M059J (cell line): ENCODE measurements at places on chromosomes 1 and 21. TPM values are rescaled to one million over a fixed set of nuclear protein-coding genes. Genes with fewer than 3 reads are reported as not detected.

DNA sequence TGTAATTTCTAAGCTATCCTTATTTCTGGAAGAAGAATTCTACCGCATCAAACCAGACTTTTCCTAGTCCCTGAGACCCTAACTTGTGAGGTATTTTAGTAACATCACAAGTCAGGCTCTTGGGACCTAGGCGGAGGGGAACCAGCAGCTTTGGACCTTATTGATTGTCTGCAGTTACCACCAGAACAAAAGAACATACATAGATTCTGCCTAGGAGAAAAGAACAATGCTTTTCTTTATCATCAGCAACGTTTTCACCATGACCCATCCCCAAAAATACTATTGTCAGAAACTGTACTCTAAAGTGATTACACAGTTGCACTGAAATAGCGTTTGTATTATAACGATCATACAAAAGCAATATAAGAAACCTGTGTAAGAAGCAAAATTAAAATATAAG lies 860.4 kb downstream of the USP25 start:
- no peak for DNase-seq

GRCh38 chr21:45382697-45382997 lies 22.3 kb upstream of the COL18A1 start:
- DNase-seq, result no peak

DNA sequence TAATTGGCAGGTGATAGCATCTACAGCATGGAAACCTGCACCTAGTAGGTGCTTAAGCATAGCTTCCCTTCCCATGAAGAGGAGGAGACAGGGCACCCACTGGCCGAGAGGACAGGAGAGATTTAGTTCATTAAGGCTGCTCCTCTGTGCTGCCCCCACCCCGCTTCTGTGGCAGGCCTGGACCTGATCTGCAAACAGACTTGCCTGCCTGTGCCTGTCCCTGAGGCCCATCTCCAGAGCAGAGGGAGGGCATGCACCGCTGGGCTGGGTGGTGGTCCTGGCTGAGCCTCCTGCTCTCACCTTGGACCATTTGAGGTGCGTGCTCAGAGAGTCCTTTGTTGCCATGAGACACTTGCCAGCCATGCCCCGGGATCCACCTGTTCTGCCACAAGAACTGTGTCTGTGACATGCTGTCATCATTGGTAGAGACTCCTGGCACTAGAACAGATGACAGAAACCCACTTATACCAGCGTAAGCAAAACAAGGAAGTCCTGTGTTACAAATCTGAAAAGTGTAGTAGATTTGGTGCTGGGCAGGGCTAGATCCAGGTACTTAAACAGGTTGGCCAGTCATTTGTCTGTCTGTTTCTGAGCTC lies 55.6 kb downstream of the PTPRF start:
- DNase-seq, result no peak

- DNase-seq, result no peak
Measured at GRCh38 chr1:47937586-47938254, 59.5 kb downstream of the TRABD2B start.

GRCh38 chr21:41970751-41971653 lies 17.2 kb upstream of the C2CD2 start:
- DNase-seq, result no peak

- no peak for DNase-seq
Measured at GRCh38 chr1:30300669-30301068, 422.7 kb downstream of the MATN1 start.

DNA sequence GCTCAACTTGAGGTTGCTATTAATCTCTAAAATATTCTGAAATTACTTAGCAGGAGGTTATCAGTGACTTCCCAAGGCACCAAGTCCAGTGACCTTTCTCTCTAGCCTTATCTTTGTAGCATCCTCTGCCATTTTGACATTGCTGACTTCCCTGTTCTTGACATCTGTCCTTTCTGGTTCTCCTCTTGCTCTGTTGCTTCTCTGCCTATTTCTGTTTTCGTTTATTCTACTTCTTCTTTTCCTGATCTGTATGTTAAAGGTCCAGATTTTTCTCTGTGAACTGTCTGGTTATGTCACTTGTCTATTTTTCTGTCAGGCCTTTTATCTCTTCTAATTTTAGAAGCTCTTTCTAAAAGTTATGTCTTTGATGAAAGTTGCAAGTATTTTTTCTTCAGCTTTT lies 178.8 kb downstream of the VPS13D start:
- no peak for DNase-seq

DNA sequence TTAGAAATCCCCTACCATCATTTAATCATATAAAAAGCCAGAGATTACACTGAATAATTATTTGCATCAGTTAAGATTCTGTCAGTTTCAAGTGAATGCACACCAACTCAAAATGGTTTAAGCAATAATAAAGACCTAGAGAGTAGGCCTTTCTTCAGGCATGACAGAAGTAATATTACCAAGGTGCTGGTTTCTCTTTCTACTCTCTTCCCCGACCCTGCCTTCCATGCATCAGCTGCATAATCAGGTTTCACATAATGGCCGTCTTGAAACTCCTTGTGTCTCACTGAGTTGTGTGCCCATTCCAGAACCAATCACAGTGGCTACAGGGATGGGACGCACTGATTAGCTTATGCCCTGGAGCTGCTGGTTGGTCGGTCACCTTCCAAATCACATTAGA lies 103.5 kb upstream of the SERTAD4 start:
- no peak for DNase-seq

GRCh38 chr1:160672789-160673695 lies 26.2 kb upstream of the SLAMF1 start:
- DNase-seq, result no peak

DNA sequence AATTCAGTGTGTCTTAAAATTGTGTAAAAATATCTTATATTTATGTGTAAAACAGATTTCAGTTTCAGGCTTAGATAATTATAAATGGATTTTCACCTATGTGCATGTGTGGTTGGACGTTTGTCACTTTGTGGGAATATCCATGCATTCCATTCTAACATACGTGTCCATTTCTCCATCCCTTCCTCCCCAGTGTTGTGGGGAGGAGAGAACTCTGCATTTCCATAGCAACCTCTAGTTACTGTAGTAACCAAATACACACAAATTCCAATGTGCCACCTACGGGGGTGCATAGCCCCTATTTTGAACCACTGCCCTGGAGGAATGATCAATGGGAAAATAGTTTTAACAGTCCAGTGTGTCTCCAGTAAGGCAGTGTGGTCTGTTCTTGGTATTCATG lies 79.0 kb downstream of the RASAL2 start:
- peak; percentile 91 for DNase-seq

DNA sequence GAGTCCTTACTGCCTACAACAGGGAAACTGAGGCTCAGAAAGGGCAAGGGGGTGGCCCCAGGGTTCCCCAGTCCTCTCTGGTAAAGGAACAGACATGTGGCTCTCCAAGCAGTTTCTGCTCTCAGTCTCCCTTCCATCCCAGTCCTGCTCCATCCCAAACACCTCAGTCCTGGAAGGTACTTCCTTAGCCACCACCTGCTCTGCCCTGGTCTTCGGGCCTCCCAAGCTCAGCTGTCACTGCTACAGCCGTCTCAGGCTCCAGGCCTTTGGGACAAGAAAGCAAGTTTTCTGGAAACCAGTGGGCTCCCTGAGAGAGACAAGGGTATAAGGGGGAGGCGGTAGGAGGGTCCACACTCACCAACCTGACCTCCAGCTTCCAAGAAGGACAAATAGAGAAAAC lies 23.1 kb upstream of the ADGRB2 start:
- DNase-seq, result no peak

- DNase-seq, result peak; percentile 91
Measured at GRCh38 chr1:146036965-146037646, 15.6 kb upstream of the HJV start.

DNA sequence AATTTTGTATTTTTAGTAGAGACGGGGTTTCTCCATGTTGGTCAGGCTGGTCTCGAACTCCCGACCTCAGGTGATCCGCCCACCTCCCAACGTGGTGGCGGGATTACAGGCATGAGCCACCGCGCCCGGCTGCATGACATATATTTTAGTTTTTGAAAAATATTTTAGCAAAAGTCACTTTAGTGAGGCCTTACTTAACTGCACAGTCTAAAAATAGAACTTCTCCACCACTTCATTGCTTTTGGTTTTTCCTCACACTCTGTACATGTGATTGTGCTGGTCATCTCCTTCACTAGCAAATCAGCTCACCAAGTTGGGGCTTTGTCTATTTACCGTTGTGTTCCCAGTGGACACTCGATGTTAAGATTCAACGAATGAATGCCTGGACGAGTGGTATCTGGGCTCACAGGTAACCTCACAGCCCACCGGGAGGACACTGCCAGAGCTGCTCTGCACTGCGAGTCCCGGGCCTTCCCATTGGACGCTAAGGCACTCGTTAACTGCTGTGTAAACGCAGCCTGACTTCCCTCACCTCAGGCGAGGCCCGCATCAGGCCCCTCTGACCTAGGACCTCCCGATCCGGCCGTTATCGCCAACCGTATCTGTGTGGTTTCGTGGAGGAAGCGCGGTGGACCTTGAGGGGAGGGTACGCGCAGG lies 14.0 kb upstream of the ZNF692 start:
- DNase-seq, result peak; percentile 49

- DNase-seq, result peak; percentile 88
Measured at GRCh38 chr1:18941221-18942141, 15.0 kb downstream of the IFFO2 start.

- DNase-seq, result peak; percentile 20
Measured at GRCh38 chr1:35243691-35244090, 24.8 kb upstream of the ZMYM4 start.

DNA sequence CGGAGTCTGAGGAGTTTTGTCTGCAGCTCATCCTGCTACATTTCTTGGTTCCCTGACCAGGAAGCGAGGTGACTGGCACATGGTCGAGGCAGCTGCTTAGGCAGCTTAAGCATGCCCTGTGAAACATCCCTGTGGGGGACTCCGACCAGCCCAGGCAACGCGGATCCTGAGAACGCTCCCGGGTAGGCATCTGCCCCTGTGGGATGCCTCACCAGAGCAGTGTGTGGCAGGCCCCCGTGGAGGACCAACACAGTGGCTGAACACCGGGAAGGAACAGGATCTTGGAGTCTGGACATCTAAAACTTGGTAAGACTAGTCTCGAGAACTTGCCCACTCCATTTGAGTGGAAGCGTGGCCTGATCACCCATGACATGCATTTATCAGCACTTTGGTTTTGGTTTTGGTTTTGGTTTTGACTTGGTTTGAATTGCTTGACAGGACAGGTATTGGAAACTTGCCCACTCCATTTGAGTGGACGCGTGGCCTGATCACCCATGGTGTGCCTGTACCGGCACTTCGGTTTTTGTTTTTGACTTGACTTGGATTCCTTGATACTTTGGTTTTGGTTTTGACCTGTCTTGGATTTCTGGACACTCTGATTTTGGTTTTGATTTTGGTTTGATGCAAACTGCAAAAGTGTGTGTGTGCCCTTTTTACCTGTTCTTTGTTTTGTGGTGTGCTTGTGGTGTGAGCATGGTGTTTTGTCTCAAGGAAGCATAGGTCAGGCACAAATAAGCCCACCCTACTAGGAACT lies 12.2 kb upstream of the NEK2 start:
- peak; percentile 15 for DNase-seq

- DNase-seq, result peak; percentile 13
Measured at GRCh38 chr21:21851657-21852056, 853.4 kb downstream of the NCAM2 start.

- DNase-seq, result peak; percentile 60
Measured at GRCh38 chr1:50425376-50426107, 2.3 kb upstream of the DMRTA2 start.

Gene CD52
- not detected in 2 replicates for total RNA-seq

Gene NHLH1
- not detected in 2 replicates for total RNA-seq

Gene PCAT6
- 0.69 TPM in 1 of 2 replicates, not detected in the other for total RNA-seq

Gene FNDC5
- 0.49 and 2.9 TPM in 2 replicates for total RNA-seq

Gene OR2L8
- total RNA-seq, result not detected in 2 replicates

Gene KRTAP19-4
- total RNA-seq, result not detected in 2 replicates
